Testis (tissue), 5 donors: ENCODE measurements at places on chromosomes 5 and 9. TPM values are rescaled to one million over a fixed set of nuclear protein-coding genes. Genes with fewer than 3 reads are reported as not detected.

DNA sequence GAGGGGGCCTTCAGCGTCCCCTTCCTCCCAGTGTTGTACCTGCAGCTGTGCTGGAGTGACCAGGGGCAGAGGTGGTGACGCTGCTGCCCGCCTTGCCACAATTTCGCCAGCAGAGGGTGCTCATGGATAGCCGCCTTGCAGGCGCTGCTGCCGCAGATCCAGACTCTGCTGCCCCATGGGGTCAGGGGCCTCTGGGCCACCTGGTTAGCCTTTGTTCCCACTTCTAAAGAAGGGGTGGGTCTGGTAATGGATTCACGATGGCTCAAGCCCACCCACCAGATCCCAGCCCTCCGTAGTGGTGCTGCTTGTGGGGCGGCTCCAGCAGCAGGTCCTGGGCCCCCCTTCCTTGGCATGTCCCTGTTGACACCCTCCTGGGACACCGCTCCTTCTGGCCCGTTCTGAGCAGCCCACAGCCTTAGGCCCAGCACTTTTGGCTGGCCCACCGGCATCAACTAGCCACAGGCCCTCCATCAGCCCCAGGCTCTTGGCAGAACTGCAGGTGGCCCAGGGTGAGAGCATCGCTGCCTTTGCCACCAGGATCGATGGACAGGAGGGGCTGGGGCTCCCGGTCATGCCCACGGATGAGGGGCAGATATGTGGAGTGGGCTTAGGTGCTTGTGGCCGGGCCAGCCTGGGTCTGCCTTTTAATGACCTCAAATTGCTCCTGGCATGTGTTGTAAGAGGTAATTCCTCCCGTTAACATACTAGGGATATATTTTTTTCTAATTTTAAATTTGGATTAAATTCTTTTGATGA is 57.2 kb downstream of the COL5A1 start:
- peak; percentile 68 for DNase-seq

The ANKRD34B gene
- total RNA-seq: 0.16 TPM

- DNase-seq: no peak
These were observed 204.0 kb upstream of the PRDM9 start for GRCh38 chr5:23303435-23303834.

The QRFP gene
- total RNA-seq: 0.24 TPM

- no peak for DNase-seq
These were observed 233.7 kb downstream of the TLE1 start for GRCh38 chr9:81455462-81456219.

The MAMDC2 gene
- total RNA-seq: 13.7 TPM

DNA sequence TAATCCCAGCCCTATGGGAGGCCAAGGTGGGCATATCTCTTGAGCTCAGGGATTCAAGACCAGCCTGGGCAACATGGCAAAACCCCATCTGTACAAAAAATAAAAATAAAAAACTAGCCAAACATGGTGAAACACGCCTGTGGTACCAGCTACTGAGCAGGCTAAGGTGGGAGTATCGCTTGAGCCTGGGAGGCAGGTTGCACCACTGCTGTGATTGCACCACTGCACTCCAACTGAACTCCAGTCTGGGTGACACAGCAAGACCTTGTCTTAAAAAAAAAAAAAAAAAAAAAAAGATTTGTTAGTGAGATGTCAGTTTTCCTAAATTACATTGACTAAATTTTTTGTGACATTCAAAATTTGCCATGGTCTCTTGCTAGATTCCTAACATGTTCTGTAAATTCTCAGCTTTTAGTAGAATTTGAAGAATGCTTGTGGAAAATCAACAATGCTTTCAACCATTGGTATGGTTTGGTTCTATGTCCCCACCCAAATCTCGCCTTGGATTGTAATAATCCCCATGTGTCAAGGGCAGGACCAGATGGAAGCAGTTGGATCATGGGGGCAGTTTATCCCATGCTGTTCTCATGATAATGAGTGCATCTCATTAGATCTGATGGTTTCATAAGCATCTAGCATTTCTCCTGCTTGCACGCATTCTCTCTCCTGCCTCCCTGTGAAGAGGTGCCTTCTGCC is 236.1 kb downstream of the ARRDC3 start:
- DNase-seq: no peak

DNA sequence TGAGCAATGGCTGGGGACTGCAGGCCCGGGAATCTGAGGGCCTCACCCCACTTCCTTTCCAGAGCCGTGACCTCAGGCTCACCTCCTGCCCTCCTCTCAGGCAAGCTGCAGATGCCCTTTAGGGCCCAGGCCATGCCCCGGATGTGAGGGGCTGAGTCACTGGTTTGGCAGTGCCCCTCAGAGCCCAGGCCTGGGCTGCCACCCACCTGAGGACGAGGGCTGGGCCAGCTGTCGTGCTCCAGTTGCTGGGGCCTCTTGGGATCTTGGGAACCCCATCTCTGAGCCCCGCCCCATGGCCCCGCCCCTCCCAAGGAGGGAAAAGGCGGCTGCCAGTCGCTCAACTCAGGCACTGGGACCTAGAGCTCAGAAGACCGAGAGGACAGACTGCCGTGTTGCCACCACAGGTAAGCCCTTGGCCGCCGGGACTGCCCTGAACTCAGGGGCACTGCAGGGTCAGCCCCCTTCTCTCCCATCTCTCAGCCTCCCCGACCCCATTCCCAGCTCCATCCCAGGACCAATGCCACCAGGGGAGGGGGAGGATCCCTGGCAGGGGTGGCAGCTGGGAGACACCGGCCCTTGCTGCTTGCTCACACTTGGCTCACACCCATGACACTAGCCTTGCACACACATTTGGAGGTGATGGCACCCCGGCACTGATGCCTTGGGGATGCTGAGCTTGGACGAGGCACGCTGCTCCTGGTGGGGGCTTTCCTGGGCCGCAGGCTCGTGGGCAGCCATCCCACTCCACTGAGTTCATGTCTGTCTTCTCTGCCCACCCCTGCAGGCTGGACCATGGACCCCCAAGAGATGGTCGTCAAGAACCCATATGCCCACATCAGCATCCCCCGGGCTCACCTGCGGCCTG is at the start of gene CYSRT1:
TSS of gene CYSRT1 (plus strand) at position 345 of the 865 bp plus-strand sequence. CDS start at position 793, 448 bp downstream.
- no peak for DNase-seq

The EQTN gene
- total RNA-seq: 10.5 TPM

DNA sequence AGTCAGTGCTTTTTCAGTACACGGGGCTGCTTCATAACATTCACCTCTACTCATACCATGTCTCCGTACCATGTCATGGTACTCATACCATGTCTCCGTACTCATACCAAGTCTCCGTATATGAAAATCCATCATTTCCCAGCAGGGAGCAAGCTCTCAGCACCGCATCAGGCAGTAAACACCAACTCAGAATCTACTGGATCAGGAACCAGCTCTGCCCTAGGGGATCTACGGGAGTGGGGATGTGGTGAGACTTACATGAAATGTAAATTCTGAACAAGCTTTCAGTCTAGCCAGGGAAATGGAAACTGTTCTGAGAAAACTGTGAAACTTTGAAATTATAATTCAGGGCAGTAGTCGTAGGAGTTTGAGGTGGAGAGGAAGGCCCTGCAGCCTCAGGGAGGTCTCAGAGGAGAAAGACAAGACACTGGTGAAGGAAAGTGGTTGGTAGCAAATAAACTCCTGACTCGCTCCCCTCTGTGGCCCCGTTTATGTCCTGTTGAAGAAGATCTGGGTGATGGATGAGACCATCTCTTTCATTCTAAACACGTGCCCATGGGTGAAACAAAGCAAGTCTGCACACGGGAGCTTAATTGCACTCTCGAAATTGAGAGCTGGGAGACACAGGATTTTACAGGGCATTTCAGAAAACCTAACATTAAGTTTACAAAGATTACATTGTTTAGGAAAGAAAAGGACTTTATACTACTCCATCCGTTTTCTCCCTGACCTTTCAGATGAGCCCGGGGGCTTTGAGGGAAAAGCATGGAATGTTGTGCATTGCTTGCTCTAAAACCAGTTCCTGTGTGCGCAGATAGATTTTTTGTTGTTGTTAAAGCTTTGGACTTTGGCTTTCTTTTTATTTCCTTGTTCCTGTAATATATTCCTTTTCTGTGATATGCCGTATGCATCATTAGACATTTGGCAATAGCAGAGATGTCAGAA is 26.8 kb downstream of the ACTBL2 start:
- no peak for DNase-seq

DNA sequence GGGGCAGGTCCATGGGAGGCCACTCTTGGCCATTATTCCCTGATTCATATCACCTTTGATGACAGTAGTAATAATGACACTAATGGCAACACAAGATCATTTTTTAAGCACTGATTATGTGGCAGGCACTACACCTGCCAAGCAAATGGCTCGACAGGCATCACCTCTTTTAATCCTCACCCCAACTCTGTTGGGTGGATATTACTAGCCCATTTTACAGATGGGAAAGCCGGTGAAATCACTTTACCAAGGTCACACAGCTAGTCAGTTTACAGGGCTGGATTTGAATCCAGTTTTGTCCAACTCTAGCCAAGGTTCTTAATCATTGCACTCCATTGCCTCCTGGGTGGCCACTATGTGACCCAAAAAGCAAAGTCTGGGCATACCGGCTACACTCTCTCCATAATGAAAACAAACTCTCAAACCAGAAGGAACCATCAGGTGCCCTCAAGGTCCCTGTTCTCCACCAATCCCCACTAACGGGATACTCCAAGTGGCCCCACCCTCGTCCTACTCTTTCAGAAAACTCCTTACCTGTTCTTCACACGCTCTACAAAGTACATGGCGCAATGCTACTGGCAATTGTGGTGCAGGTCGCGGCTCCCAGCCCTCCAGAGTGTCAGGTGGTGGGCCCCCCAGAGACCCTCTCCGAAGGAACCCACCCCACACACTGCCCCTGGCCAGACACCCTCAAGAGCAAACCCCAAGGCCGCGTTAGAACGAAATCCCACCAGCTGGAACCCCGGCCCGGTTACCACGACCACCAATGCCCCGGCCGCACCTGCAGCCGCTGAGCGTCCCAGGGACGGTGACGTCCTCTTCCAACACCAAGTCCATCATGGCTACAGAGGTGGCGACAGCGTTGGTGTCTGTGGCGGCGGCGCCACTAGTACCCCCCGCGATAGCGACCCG is 572 bp downstream of the CDK5RAP2 start:
- no peak for DNase-seq
